GM04503 (cell line): ENCODE measurements at places on chromosomes 3 and 15.
A peak's percentile ranks its signal among the peaks of the same experiment; 100 is the strongest.

- no peak for DNase-seq
Measured at GRCh38 chr3:128426128-128426921, 40.4 kb downstream of the DNAJB8 start.

DNA sequence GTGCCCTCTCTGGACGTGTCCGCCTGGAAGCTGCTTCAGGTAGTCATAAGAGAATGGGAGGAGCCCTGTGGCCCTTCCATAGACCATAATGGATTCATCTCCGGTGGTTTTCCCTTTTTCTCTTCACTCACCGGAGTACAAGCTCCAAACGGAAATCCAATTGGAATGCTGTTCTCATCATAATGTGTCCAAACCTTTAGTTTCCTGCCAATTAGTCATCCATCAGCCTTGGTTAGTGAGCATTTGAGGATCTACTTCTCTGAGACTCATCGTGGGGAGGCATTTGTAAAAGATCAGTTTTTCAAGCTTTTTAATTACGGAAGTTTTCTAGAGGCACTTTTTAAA lies 34.9 kb downstream of the ABHD2 start:
- DNase-seq = peak; percentile 37

DNA sequence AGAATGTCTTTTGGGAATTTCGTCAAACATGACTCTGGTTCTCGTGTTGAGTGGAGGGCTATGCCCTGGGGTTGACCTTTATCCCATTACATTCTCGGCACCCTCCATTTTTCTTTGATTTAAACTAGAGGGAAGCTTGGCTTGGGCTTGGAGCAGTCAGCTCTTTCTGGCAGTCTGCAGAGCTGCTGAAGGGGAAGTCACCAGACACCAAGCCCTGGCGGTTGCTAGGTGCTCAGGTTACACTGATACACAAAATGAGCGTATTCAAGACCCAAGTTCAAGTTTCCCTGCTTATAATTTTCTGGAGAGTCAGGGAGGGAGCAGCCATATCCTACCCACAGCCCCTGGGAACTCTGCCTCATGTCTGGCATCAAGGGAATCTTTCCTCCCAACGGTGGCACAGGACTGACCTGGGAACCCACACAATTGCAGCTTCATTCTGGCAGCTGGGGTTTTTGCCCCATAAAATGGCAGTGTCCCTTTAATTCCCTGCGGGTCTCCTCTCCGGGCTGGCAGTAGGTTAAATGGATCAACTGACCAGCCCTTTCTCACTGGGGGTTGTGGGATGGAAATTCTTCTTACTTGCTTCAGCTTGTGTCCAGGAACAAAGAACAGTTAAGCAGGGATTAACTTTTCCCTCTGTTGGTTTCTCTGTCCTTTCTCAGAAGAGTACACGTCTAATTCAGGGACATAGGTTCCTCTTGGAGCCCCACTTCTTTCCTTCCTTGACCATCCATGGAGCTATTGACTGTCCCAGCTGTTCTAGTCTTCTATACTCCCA lies 110.0 kb upstream of the DLG1 start:
- no peak for DNase-seq

DNA sequence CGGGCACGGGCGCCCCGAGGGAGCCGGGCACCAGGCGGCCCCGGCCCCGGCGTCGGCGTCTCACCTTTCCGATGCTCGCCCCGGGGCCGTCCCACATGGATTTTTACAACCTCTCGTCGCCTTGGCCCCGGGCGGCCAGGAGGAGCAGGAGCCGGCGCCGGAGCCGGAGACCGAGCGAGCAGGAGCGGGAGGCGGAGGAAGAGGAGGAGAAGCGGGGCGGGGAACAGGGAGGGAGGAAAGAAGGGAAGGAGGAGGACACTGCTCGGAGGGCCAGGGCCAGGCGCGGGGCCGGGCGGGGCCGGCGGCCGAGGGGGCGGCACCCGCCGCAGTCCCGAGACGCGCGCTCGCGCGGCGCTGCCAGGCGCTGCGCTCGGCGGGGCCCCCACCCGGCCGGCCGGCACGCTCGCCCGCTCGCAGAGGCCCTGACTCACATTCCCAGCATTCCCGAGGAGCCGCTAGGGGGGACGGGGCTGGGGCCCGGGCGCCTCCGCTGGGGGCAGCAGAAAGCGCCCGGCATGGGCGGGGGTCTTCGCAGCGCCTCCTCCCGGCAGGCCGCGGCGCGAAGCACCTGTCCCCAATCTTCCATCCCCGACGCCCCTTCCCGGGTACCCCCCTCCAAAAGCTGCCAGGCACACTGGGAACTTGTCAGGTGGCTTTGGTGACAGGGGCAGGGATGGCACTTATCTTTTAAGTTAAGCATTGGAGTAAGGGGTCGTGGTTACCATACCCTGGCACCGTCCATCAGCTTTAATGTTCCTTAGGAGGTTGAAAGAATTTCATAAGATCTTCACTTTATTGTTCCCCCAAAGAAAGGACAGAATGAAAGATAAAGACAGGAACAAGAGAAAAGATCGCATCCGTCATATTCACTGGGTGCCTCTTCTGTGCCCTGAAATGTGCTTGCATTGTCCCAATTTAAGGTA lies at the start of gene ERC2:
Gene ERC2 (minus strand): TSS at position 284 of the 923 bp plus-strand sequence.
- DNase-seq = no peak
